ENCODE measurements at places on chromosomes 3 and 15.

DNA sequence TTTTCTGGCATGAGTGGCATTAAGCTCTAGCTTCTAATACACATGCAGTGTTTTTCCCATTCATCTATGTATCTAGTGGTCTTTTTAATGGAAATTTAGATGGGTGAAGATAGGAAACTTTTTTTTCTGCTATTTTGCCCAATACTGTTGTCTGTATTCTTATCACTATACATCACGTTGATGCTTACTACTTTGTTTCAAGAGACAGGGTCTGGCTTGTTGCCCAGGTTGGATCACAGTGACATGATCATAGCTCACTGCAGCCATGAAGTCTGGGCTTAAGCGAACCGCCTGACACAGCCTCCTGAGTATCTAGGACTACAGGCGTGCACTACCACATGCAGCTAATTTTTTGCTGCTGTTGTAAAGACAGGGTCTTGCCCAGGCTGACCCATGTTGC is 84.6 kb downstream of the PEAK1 start:
- no peak for DNase-seq

- no peak for DNase-seq
These were observed 13.4 kb downstream of the IL12A start for GRCh38 chr3:160001850-160002623.

DNA sequence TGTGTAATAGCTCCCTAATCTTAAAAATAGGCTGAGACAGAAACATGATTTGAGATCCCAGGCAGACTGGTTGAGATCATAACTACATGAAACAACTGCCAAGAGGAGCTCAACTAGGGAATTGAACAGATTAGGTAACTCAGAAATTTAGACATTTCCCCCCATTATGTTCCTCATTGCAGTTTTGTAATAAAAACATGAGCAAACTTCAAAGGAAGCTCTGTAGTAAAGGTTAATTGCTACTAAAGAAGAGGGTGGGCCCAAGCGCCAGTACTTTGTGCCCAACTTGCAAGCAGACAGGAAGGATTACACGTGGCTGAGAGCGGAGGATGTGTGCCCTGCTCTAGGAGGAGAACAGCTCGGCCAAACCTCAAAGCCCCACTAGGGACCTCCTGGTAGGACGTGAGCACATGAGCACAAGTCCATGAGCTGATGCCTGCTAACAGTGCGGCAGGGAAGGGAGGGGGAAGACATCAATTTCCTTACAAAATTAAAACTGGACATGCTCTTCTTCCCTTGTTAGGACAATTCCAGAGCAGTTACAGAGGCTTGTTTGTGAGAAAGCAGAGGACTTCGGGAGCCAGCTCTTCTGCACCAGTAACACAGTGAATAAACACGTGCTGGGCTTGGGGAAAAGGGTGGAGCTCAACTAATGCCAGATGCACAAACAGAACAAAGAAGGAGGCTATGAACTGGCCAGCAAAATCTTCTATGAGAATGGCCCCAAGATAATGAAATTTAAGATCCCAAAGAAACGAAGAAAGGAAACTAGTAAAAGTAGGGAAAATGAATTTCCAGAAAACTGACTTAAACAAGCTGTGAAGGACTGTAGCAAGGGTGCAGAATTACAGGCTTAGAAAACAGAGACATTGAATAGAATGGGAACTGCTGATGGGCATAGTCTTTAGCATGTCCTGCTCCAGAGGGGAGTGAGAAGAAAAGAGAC is 275.5 kb downstream of the MECOM start:
- DNase-seq, result no peak

DNA sequence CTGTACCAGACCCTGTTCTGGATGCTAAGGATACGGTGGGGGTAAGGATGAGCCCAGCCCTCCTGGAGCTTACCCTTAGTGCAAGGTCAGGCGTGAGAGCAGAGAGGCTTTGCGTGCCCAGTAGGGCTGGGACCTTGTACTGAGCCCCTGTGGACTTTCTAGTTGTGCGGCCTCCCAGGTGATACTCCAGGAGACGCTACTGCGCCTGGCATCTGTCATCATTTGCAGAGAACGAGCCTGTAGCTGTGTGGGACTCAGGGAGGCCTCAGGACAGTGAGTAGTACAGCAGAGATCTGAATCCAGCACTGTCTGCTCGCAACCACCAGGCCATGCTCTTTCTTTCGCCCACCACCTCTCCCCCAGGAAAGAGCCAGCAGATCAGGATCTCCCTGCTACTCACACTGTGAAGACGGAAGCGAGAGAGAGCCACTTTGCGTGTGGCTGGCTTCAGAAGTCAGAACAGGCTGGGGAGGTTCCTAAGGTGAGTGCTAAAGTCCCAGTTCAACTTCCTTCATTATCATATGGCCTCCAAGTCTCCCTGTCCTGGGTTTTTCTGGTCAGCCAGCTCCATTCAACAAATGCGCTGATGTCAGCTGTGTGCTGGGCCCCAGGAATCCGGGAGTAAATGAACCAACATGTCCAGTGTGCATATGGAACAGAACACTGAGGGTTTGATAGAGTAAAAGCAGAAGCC is 38.2 kb upstream of the ITGA11 start:
- DNase-seq, result no peak

DNA sequence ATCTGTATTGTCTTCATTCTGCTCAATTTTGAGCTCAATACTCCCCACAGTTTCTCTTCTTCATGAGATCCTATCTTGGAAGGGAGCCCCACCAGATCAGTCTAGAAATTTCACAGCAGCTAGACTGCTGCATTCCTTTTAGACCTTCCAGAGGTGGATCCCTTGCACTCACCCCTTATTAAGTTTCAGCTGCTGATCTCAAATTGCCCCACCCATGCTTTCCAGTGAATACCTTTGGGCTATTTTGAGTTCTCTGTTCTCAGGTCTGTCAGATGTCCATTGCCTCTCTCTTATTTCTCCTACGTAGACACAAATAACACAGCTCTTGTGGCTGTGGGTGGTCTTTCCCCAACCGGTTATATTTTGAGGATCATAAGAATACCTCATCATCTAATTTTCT is 60.8 kb downstream of the GPR156 start:
- no peak for DNase-seq
